Glutamatergic neuron (in vitro differentiated cells): ENCODE measurements at places on chromosomes 6 and 20. TPM values are rescaled to one million over a fixed set of nuclear protein-coding genes. Genes with fewer than 3 reads are reported as not detected.

DNA sequence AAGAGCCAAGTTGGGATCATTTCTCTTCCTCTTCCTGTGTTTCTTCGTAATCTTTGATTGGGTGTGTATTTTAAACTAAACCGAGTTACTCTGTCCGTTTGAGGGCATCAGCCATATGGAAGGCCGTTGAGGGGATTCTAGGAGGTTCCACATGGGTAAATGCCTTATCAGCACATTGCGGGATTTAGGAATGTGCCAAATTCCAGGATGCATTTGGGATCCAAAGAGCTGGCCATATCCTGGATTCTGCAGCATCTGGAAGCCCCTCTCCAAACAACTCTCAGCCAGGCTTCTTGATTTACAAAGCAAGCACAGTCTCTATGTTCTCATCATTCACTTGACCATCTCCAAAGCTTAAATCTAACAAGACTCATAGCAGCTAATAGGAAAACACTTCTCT, 67.6 kb upstream of the RIN2 start:
- no peak for DNase-seq

- peak; percentile 50 for DNase-seq
Observed at GRCh38 chr6:86856937-86857563, 80.3 kb upstream of the HTR1E start.

MYL9 gene
- 2.0 TPM for total RNA-seq

DNA sequence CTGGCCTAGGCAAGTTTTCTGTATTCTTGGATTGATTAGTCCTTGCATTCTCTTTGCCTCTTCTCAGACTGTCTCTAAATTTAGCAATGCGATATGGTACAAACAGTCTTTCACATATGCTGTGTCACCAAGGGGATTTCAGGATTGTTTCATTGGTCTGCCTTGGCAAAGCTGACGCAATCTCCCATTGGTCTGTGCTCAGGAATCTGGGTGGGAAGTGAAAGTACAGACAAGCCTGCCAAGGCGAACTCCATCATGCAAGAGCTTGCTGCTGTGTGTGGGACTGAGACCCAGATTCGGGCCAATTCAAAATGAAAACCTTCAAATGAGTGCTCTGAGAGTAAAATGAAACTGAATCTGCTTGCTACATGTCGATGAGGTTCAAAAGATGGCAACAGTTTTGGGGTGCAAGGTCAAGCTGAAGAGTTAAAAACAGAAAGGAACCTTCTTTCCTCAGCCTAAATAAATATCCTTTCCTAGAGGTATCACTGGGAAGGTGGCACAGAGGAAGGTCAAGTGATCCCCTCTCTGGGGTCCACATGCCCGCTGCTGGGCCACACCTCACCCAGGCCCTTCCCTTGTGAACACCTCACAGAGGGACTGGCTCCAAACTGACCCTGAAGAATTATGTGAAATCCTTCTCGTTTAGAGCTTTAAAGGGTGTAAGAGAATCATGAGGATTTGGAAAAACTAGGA, 198.8 kb upstream of the PREP start:
- DNase-seq = no peak

BNIP5 gene
- total RNA-seq = not detected

NNAT gene
- total RNA-seq = 1,047 TPM

DNA sequence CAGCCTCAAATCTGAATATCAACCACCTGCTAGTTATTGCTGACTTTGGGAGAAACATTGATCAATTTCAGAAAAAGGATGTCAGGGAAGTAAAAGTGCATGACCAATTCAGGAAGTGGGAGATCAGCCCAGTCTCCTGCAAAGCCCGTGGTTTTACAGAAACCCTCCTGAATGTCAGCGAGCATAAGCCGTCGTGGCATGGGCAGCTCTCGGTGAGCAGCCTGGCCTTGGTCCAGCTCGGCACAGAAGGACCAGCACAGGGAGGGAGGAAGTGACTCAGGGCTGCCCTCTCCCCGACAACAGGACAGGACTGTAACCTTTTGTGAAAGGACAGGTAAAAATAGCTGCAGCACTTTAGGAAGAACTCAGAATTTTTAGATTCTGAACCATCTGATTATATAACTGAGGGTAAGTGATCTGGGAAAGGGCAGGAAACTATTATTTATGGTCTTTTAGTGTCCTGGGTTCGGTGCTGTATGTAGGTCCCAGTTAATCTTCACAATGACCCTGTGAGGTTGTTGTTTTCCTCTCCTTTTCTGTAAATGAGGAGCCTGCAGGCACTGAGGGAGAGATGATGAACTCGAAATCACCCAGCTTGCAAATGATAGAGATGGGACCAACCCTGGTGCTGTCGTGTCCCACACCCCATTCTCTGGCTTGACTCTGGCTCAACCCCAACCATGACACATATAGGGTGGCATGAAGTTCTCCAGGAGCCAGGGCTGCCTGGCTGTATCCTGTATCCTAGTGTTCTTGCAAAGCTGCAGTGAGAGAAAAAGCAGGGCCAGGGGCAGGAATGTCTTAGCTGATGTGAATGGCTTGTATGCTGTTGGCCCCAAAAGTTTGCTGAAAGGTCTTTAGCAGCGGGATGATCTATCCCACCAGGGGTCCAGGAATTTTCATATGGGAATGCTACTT, 37.6 kb downstream of the NRN1 start:
- no peak for DNase-seq

GRCh38 chr6:159151266-159151855, 17.8 kb upstream of the FNDC1 start:
- DNase-seq = peak; percentile 76

LY6G5C gene
- 13.8 TPM for total RNA-seq
